ENCODE measurements at places on chromosomes 5 and 9.

DNA sequence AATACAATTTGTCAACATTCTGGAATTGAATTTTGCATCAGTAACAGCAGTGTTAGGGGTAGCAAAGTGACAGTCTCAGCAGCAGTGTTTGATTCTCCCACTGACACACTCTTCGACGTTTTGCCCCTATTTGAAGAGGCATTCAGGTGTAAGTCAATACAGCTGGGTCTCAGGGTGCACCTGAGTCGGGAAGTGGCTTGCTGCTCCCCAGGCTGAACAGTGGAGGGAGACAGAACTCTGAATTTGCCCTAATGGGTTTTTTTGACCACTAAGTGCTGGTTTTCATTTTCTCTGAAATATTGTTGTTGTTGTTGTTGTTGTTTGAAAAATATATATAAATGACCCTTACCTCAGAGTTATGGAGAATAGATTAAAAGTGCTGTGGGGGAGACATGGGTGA is 223.2 kb downstream of the TLR4 start:
- H3K27ac ChIP-seq: no peak overlapping the region
- H3K4me3 ChIP-seq: no peak overlapping the region
- no peaks in the 10 kb centered on the region for H3K27me3 ChIP-seq
- no peak for DNase-seq
- H3K4me1 ChIP-seq: no peaks in the 10 kb centered on the region

- H3K4me1 ChIP-seq: no peaks in the 10 kb centered on the region
- no peak overlapping the region for H3K4me3 ChIP-seq
- no peaks in the 10 kb centered on the region for H3K27me3 ChIP-seq
- DNase-seq: no peak
- H3K27ac ChIP-seq: no peak overlapping the region
These were observed 141.7 kb downstream of the BARX1 start for GRCh38 chr9:93813221-93814076.

- DNase-seq: no peak
- no peaks in the 10 kb centered on the region for H3K36me3 ChIP-seq
- no peaks in the 10 kb centered on the region for H3K4me1 ChIP-seq
- H3K27me3 ChIP-seq: peaks cover 7% of the 10 kb centered on the region
These were observed 22.4 kb upstream of the GTF3C5 start for GRCh38 chr9:133008406-133008805.

- no peak overlapping the region for H3K27ac ChIP-seq
- H3K4me3 ChIP-seq: no peak overlapping the region
These were observed 12.2 kb upstream of the CDK5RAP2 start for GRCh38 chr9:120592210-120592609.

DNA sequence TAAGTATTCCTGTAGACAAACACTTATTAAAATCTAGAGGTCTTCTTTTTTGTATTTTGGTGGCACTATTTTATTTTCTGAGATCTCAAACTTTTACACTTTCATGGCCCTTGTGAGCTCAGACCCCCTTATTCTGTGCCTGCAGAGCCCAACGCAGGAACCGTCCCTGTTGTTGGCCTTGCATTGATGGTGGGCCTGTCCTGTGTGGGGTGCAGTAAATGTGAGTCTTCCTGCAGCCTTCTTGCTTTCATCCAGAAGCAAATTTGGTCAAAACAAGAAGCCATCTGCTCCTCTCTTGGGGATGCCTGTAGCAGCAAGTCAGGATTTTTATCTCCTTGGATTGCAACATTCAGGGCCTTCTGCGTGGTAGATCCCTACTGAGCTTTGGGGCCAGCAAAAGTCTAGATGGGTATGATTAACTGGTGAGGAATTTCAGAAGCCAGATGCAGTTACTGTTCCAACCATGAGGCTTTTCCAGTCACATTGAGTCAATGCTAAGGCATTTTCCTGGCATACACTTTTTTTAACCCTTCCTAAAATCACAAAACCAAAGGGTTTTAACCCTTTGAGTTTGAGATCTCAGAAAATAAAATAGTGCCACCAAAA is 31.7 kb downstream of the BASP1 start:
- no peak overlapping the region for H3K4me3 ChIP-seq
- H3K27ac ChIP-seq: peak overlapping the region; percentile 36
- no peaks in the 10 kb centered on the region for H3K27me3 ChIP-seq
- DNase-seq: peak; percentile 99
- peaks cover 2% of the 10 kb centered on the region for H3K36me3 ChIP-seq

GRCh38 chr9:136820971-136821825 is 13.4 kb downstream of the RABL6 start:
- H3K27me3 ChIP-seq: no peaks in the 10 kb centered on the region
- DNase-seq: peak; percentile 30
- H3K4me1 ChIP-seq: peaks cover 3% of the 10 kb centered on the region
- H3K27ac ChIP-seq: peak overlapping the region; percentile 57
- H3K4me3 ChIP-seq: peak overlapping the region; percentile 12

GRCh38 chr9:7936996-7937395 is 137.4 kb upstream of the DMAC1 start:
- no peaks in the 10 kb centered on the region for H3K4me1 ChIP-seq
- H3K27me3 ChIP-seq: no peaks in the 10 kb centered on the region
- H3K27ac ChIP-seq: no peak overlapping the region

- H3K4me1 ChIP-seq: no peaks in the 10 kb centered on the region
- no peak overlapping the region for H3K4me3 ChIP-seq
- H3K27ac ChIP-seq: peak overlapping the region; percentile 36
- DNase-seq: peak; percentile 96
- H3K36me3 ChIP-seq: no peaks in the 10 kb centered on the region
These were observed 190.5 kb downstream of the TTLL11 start for GRCh38 chr9:121902461-121903135.

- H3K27ac ChIP-seq: no peak overlapping the region
- no peaks in the 10 kb centered on the region for H3K36me3 ChIP-seq
- no peaks in the 10 kb centered on the region for H3K4me1 ChIP-seq
These were observed 109.7 kb downstream of the ZNF354C start for GRCh38 chr5:179169836-179170235.

- no peak for DNase-seq
- no peaks in the 10 kb centered on the region for H3K36me3 ChIP-seq
- no peak overlapping the region for H3K4me3 ChIP-seq
- peak overlapping the region; percentile 58 for H3K27ac ChIP-seq
These were observed 6.4 kb upstream of the ABLIM3 start for GRCh38 chr5:149134778-149135500.

DNA sequence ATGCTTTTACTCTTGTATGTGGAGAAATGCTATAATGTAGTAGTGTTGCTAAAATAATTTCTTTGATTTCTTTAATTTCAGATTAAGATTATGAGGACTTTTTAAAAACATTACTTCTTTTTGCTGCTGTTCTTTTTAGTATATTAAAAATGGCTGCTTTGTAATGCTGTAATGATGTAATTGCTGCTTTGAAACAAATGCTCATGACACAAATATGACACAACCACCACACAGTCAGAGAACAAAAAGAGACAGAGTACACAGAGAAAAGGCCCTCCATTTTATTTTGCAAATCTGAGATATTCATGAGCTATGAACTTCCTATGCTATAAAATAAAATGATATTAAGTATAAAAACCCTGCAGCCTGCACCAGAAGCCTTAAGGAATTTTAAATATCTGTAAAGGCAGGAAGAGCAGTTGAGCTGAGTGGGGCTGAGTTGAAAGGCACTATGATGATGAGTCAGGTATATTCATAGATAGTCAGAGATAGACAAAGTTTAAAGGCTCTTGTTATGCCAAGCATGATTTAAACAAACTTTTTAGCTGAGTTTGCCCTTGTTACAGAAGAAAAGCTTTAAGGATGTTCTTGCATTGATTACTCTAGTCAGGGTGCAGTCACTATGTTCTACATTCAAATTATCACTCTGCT is 5.1 kb upstream of the POU5F2 start:
- peak; percentile 61 for DNase-seq
- no peaks in the 10 kb centered on the region for H3K27me3 ChIP-seq
- no peak overlapping the region for H3K4me3 ChIP-seq

DNA sequence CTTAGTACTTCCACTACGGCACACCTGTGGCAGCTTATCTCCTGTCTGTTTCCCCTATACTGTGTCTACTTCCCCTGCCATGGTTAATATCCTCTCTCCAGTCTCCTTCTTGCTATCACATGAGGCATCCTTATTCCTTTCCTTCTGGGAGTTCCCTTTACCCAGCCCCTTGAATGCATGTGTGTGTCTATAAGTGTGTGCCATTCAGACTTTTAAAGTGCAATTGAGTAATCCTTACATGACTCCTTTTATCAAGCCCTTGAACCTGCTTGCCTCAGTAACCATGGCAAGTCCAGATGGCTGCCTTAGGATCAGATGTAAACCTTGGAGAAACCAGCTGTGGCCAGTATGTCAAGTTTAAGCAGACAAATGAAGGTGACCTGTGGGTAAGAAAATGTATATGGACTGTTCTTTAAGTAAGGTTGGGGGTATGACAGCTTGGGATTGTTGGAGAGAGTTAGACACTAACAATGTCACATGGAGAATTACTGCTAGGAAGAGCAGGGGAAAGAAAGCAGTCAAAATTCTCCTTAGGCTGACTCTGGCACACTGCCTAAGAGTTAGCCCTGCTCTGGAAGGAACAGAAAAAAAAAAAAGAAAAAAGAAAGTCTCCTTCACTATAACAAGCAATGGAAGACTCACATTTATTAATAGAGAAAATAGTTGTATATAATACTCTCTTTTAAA is 142.1 kb downstream of the HINT1 start:
- H3K36me3 ChIP-seq: no peaks in the 10 kb centered on the region
- H3K4me3 ChIP-seq: no peak overlapping the region
- H3K27me3 ChIP-seq: no peaks in the 10 kb centered on the region
- H3K4me1 ChIP-seq: no peaks in the 10 kb centered on the region
- no peak overlapping the region for H3K27ac ChIP-seq
- DNase-seq: no peak

DNA sequence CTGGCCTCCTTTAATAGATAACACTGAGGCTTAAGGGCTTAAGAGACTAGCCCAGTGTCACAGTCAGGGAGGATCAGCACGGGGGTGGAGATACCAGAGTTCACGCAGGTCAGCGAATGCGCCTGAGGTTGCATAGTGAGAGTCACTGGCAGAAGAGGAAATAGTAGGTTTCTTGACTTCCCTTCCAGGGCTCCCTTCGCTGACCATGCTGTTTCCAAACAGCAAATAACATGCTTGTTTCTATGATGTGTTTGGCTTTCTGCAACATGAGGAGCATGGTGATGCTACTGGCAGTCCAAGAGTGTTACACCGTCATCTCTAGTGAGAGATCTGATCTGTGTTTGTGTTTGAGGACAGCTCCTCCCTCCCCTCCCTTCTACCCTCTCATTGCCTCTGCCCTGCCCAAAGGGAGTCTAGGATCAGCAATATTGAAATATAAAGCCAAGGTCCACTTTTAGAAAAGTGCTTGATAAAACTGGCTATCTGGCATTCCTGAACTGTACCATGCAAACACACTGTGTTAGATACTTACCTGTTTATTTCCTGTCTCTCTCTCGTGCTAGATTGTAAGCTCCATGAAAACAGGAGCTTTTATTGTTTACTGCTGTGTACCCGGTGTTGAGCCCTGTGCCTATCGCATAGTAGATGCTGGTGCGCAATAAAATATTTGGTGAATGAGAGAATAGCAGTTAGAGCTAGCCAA is 12.3 kb downstream of the TLE4 start:
- DNase-seq: no peak
- H3K36me3 ChIP-seq: no peaks in the 10 kb centered on the region
- no peaks in the 10 kb centered on the region for H3K27me3 ChIP-seq

GRCh38 chr5:176337913-176338312 is 23.7 kb downstream of the KIAA1191 start:
- H3K4me3 ChIP-seq: no peak overlapping the region
- no peaks in the 10 kb centered on the region for H3K36me3 ChIP-seq
- H3K4me1 ChIP-seq: no peaks in the 10 kb centered on the region
- H3K27me3 ChIP-seq: no peaks in the 10 kb centered on the region

DNA sequence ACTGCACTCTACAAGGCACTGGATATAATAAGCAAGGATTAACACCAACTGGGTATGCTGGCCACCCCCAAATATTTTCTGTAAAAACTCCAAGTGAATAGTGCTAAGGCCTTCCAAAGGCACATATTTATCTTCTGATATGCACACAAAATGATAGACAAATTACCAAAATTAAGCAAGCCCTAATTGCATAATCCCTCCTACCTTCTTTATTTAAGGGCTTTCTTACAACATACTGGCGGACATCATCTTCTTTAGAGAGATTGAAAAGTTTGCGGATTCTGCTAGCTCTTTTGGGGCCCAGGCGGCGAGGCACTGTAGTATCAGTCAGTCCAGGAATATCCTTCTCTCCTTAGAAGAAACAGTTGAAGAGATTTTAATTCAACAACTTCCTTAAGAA is 1.9 kb downstream of the RPS6 start:
- H3K4me3 ChIP-seq: peak overlapping the region; percentile 78
- no peak for DNase-seq
- no peak overlapping the region for H3K27ac ChIP-seq
- peaks cover 2% of the 10 kb centered on the region for H3K4me1 ChIP-seq
- H3K36me3 ChIP-seq: peaks cover 7% of the 10 kb centered on the region

DNA sequence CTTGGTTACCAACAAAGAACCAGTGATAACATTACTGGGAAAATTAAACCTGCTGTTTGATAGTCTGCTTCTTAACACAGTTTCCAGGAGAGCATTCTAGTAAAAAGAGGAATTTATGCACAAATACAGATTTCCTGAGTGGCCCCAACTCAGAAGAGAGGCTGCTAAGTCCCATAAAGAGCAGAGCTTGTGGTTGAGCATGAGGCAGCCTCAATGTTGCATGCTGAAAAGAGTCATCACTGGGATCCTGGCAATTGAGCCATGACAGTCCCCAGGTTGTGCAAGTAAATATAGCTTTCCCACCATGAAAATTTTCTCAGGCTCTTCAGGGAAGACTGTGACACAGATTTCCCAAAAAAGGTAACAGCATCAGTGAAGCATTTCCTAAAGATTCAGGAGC is 47.5 kb upstream of the ADRB2 start:
- DNase-seq: no peak
- H3K36me3 ChIP-seq: no peaks in the 10 kb centered on the region
- no peaks in the 10 kb centered on the region for H3K27me3 ChIP-seq
- no peak overlapping the region for H3K27ac ChIP-seq
- H3K4me3 ChIP-seq: no peak overlapping the region
- no peaks in the 10 kb centered on the region for H3K4me1 ChIP-seq

DNA sequence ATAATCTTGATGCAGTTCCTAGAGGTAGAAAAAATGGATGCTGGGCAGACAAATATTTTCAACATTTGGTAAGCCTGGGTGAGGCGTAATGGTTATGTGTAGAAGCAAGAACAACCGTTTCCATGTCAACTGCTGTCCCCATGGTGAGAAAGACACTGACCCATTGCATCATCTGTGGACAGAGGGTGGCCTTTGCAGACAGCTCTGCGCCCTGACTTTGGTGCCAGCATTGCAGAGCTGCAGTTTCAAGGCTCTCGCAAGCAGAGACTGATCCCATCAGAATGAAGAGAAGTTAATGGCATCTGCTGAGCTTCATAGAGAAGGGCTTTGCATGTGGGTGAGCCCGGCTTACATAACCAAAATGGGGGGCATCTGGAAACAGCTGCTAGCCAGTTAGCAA is 179.0 kb upstream of the ADRA1B start:
- no peak overlapping the region for H3K27ac ChIP-seq
- H3K4me3 ChIP-seq: no peak overlapping the region
- DNase-seq: no peak
- H3K27me3 ChIP-seq: no peaks in the 10 kb centered on the region
- no peaks in the 10 kb centered on the region for H3K36me3 ChIP-seq

Measured in fibroblast of lung (primary cell).